ENCODE measurements at places on chromosomes 13 and 19.

DNA sequence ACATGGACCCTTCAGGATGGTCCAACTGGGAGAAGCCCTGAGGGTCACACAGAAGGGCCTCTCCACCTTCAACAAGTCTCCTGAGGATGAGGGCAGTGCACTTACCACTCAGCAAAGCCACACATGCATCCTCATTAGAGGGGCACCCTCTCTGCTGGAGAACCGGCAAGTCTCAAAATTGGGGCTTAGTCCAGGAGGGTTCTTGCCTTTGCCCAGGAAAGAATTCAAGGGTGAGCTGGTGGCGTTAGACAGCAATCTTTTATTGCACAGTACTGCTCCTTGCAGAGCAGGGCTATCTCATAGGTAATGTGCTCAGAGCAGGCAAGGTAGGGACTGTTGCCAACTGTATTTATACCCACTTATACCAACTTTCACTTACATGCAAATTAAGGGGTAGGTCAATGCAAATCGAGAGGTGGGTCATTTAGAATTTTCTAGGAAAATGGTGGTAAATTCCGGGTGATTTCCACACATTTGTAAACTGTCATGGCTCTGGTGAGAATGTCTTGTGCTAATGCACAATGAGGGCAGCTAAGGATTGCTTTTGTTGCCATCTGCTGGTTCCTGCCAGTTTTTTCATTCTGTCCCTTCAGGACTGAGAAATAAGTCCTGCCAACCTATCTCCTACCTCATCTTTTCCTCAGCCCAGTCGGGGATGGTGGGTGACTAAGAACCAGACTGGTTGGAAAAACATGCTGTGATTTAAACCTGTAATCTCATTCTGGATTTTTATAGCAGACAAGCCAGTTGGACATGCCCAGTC is 27.8 kb upstream of the IGSF23 start:
- no peak for DNase-seq

DNA sequence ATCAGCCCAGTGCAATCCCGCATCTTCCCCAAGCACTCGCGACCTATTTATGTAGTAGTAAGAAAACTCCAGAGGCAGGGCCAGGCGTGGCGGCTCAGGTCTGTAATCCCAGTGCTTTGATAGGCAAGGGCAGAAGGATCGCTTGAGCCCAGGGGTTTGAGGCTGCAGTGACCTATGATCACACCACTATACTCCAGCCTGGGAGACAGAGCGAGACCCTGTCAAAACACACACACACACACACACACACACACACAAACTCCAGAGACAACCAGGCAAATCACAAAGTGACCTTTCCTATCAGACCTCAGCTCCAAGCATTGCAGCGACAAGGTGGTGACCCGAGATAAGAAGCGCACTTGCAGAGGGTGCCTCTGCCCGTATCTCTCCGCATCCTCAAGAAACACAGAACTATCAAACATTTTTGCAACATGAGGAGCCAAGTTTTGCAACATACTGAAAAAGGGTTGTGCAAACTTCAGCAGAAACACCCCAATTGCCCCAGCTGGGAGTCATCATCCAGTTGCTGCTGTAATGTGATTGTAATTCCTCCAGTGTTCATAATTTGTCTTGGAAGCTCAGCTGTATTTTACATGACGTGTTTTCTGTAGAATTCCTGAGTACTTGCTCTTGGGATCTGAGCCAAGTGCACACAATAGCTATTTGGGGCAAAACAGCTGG is 8.7 kb upstream of the KLF2 start:
- DNase-seq = no peak

DNA sequence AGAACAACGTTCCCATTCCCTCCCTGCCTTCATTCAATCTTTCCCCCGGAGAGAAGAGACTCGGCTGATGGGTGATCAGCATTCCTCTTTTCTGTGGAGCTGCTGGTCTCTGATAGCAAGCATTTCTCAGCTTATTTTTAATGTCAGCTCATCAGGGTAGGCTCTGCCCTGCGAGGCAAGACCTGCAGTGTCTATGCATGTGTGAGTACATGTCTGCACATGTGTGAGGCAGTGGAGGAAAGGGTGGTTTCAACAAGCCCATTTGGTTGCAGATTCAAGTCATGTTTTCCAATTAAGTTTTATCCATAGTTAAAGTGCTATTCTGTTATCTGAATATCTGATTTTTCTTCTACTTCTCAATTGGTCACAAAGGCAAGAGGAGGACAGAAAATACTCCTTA is 19.5 kb downstream of the SLC10A2 start:
- no peak for DNase-seq

DNA sequence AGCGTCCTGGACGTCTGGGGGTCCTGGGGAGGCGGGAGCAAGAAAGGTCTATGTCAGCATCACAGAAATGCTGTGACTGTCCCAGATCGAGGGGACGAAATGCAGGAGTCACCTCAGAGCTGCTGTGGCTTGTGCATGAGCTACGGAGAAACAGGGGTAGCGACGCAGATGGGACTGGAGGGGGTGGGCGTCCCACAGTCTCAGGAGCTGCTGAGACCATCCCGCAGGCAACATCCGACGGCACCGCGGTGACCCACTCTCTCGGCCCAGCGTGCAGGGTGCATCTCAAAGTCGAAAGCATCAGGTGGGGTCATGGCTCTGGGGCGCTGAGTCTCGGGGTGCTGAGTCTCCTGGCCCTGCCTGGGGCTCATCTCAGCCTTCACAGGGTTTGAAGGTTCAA is 37.4 kb upstream of the C13orf46 start:
- DNase-seq = no peak

- no peak for DNase-seq
Measured at GRCh38 chr13:28094306-28094705, 6.1 kb downstream of the FLT3 start.

DNA sequence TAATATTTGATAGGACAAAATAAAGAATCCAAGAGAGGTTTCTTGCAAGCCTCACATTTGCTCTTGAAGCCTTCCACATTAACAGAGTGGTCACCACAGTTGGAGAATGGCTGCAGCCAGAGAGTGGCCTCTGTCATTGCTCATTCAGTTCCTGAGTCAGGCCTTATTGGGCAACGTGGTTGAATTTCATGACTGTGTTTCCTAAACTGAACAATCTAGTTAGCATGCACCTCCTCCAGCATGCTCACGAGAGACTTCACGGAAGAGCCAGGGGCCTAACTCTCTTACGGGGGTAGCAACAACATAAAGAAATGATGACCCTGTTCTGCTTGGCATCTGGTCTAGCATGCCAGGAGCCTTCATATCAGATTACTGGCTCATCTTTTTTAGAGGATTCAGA is 9.6 kb upstream of the UBL3 start:
- DNase-seq = no peak

GRCh38 chr19:16038196-16038695 is 38.0 kb upstream of the TPM4 start:
- DNase-seq = no peak

- DNase-seq = no peak
Measured at GRCh38 chr13:101157261-101157660, 259.0 kb downstream of the NALCN start.

DNA sequence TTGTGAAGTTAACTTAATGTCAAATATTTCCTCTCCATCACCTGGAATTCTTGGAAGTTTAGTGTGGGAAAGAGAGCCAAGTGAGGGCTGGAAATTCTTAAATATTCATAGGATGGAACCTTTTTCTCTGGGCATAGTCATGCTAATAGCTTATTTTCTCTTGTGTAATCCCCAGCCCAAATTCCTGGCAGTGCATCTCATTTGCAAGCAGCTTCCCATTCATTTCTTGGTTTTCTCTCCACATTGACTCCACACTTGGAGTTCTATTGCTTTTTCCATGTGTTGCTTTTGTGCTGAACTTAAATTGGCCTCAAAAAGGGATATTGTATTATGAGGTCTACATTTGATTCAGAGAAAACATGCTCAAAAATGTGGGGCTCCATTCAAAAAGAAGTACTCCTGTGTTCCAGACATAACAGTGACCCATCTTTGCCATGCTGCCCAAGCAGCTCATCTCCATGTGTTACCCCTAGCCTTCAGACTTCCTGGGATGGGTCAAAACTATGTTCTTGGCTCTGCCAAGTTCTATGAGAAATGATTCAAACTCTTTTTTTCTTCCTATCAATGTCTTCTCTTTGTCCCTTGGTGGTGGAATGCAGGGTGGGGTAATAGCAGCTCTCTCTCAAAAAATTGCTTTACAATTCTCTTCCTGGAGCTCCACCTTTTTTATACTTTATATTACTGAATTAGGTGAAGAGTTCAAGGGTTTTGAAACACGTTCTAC is 2471.5 kb downstream of the PCDH9 start:
- no peak for DNase-seq

DNA sequence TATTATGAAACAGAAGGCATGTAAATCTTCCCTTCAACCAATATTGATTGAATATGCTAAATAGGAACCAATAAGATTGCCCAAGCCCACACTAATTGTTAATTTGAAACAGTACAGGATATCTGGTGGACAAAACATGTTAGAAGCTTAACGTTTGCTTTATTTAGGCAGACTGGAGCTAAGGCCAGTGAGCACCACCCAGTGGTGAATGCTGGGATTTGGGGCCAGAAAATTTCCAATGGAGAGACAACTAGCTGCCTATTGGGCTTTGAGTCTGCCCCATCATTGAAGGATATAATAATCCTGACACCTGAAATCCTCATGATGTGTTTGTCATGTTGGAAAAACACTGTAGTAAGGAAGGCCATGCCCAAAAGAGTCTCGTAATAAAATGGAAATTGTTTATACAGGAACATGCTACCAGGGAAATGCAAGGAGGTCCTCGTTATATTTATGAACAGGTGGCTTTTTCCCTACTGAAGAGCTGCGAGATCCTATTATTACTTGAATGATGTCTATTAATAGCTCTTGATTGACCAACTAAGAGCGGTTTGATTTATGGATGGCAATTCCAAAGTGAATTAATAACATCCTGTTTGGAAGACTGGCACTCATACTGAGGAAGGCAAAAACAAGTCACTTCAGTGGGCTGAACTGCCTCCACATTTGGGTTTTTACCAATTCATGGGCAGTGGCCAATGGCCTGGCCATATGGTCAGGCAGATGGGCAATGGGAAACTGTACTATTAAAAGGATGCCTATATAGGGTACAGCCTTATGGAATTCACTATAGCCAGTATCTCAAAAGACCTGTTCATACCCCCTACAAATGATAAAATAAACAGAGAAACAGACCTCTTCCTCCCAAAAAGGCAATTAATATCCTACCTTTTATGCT is 8.7 kb downstream of the SIGLECL1 start:
- DNase-seq = peak; percentile 44

- DNase-seq = no peak
Measured at GRCh38 chr13:28327373-28328270, 167.3 kb downstream of the FLT1 start.

GRCh38 chr13:58004751-58005150 is 373.2 kb downstream of the PCDH17 start:
- DNase-seq = no peak

- DNase-seq = no peak
Measured at GRCh38 chr19:16015805-16016173, 60.5 kb upstream of the TPM4 start.

GRCh38 chr13:103540382-103540765 is 474.2 kb upstream of the SLC10A2 start:
- no peak for DNase-seq

- DNase-seq = peak; percentile 44
Measured at GRCh38 chr19:48419158-48419920, 25.9 kb downstream of the GRIN2D start.

DNA sequence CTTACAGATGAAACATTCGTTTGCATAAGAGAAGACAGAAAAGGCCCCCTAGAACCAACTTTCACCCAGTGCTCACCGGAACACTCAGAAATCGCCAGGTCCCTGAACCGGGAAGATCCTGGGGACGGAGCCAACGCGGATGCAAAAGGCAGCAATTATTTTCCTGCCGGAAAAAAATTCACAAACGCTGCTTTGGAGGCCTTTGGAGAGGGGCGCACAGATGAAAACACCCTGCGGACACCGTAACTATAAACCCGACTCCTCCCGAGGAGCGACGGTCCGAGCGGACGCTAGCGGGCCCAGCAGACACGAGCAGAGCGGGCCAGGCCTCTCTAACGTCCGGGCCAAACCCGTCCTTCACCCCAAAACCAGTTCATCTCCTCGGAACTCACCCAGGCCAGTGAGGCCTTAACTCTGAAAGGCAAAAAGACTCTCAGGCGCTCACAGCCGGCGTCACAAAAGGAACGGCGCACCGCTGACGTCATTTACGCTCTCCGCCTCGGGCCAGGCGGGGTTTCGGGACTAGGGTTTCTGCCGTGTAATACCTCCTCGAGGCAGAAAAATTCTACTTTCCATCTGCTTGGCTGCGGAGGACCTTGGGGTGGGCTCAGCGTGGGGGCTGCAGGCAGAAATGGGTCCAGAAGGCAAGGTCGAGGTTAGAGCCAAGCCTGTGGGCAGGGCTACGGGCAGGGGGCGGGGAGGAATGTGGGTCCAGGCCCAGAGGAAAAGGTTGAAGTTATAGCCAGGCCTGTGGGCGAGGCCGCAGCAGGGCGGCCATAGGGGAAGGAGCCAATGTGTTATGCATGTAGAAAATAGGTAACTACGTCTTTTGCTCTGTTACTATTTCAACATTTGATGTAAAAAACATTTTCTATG is at the start of gene ZNF426:
Gene ZNF426 (minus strand): TSS at position 463 of the 876 bp plus-strand sequence. CDS start 2,413 bp downstream, outside the sequence.
- DNase-seq = peak; percentile 78

GRCh38 chr13:23744315-23744714 is 144.9 kb downstream of the MIPEP start:
- no peak for DNase-seq

DNA sequence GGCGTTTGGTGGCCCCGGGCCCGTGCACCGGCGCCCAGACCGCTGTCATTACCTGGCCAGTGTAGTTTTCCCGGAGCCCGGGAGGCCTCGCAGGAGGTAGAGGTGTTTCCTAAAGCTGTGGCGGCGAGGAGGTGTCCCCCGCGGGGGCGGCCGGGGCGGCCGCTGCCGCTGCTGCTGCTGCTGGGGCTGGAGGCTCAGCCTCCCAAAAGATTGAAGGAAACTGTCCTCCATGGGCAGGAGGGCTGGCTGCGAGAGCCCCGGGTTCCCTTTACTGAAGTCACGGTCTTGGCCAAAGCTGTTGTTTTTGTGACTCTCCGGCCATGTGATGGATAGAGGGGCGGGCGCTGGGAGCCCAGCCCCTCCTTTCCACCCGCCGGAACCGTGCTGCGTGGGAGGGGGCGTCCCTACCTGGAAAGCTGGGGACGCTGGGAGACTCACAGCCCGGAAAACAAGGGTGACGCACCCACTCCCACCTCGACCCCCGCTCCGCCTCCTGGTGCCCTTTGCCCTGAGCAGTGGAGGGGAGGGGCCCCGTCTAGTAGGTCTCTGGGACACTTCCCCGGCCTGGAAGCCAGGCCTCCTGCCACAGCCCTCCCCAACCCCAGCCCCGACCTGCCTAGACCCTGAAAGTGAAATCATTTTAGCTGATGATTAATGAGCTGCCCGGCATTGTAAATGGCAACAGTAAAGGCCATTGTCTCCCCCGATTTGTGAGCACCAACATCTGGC is at the start of gene N4BP2L1:
Gene N4BP2L1 (minus strand): TSS at position 279 of the 729 bp plus-strand sequence. CDS start 48 bp downstream, at position 231.
- peak; percentile 83 for DNase-seq

- DNase-seq = no peak
Measured at GRCh38 chr13:35191883-35192282, 249.8 kb downstream of the NBEA start.

DNA sequence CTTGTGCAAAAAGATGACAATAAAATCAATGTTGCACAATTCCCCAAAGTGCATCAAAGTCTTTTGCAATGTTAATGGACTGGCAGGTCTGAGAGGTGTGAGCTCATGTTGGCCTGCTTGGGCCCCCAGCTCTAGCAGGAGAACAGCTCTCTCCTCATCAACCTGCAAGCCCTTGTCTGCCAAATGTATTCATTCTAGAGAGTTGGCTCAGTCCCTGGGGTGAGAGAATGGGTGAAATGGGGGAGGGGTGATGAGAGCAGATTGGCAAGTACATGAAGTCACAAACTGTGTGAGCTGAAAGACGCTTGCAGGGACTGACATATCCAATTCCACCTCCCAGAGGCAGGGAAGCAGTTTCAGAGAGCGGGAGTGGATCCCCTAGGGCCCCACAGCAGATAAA is 465.1 kb upstream of the ZNF507 start:
- no peak for DNase-seq
